ENCODE measurements at places on chromosomes 5 and 9. TPM values are rescaled to one million over a fixed set of nuclear protein-coding genes. Genes with fewer than 3 reads are reported as not detected.

DNA sequence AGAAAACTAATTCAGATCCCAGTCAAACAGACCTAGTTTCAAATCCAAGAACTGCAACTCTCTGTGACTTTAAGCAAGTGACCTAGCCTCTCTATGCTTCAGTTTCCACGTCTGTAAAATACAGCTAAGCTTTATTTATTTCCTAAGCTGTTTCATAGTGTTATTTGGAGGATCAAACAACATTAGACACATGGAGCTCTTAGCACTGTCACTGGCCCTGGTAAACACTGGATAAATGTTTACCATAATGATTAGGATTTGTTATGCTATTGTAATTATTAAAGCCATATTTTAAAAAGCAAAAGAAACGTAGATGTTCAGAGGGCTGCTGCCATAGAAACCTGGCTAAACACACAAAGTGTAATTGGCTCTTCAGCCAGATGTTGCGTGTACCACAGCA is 26.6 kb upstream of the C5orf58 start:
- no peak for DNase-seq

- no peak for DNase-seq
These were observed 122.3 kb upstream of the WWC1 start for GRCh38 chr5:168168978-168169698.

DNA sequence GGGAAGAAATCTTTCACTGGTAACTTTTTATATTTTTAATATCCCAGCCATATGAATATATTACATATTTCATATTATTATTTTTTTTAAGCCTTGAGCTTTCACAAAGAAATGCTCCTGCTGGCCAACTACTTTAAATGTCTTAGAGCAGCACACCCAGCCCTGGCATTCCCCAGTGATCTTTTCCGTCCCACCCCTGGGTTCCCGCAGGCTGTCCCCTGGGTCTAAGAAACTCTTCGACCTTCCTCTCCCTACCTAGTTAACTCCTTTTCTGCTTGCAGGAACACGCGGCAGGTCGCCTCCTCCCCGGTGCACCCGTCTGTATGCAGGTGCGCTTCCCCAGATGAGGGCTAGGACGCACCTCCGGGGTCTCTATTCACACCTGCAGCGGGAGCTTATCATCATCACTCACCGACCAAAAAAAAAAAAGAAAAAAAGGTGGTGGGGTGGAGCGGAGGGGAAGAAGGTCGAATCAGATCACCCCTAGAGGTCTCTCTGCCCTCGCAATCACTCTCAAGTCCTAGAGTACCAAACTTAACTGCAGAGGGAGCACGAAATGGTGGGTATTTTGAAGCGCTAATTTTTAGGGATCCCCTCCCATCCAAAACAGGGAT is 696 bp downstream of the ZFP62 start:
- peak; percentile 42 for DNase-seq

DNA sequence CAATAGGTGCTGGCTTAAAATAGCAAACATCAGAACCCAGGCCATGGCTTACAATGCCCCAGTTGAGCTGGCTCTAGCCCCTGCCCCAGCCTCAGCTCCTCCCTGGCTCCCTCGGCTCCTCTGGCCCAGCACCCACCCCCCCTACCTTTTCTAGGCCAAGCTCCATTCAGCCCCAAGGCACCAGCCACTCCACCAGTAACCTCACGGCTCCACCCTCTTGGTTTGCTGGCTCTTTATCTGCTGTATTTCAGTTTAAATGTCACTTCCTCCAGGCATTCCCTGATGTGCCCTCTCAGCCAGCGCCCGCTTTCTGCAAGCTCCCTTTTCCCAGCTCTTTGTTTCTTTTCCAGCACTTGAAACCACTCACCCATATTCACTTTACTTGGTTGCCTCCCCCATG is 10.6 kb downstream of the C1QTNF2 start:
- no peak for DNase-seq

DNA sequence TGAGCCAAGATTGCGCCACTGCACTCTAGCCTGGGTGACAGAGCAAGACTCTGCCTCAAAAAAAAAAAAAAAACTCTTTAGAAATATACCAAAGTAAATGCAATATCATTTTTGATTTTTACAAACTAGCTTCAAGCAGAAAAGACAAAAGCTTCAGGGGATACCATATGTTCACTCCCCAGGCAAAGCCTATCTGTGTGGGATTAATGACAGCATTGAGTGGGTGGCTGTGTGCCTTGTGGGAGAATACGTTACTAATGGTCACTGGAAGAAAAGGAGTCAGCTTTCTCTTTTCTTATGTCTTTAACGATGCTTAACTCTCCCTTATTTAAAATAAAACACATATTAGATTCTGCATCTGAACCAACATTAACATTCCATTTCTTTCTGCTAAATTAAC is 1.9 kb downstream of the PCA3 start:
- DNase-seq = no peak

PLEKHG4B gene
- total RNA-seq = 0.37 TPM

FOXD4L4 gene
- total RNA-seq = 0.27 TPM

SLC27A6 gene
- total RNA-seq = not detected

PIP5K1B gene
- 0.57 TPM for total RNA-seq

- no peak for DNase-seq
These were observed 42.9 kb upstream of the FAM120AOS start for GRCh38 chr9:93496285-93496684.

DNA sequence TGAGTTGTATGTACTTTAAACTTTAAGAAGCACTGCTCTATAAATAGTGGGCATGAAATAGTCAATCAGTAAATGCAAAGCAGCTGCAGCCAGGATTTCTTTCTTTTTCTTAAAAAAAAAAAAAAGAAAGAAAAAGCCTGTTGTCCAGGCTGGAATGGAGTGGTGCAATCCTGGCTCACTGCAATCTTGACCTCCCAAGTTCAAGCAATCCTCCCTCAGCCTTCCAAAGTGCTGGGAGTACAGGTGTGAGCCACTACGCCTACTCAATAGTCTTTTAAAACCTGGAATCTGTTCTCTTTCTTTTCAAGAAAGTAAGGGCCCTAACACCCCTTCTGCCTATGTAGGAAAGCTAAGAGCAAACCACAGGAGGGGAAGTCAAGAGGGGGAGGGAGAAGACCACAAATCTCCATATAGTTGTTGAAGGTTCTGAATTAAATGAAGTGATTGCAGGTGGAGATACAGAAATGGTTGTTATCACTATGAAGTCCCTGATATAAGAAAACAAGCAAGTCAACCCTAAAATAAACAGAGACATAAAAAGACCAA is 20.6 kb upstream of the TPD52L3 start:
- no peak for DNase-seq

CATSPER3 gene
- total RNA-seq = 0.63 TPM

AMBP gene
- total RNA-seq = 1.1 TPM

DNA sequence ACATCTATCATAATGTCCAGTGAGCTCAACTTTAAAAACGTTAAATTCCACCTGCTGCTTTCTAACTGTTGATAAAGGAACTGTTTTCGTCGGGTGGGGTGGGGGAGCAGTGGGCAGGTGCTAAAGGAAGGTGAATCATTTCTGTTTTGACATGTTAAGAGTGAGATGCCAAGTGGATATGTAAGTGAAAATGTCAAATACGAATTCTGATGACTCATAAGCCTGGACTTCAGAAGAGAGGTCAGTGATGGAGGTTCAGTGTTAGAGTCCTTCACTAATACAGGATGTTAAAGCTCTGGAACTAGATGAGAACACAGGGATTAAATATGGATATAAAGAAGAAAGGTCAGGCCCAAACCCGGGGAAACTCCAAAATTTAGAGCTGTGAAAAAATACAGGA is 617.9 kb upstream of the CTNND2 start:
- no peak for DNase-seq

GRCh38 chr5:36396640-36397039 is 94.9 kb upstream of the RANBP3L start:
- no peak for DNase-seq

GRCh38 chr5:141883892-141884318 is 5.7 kb upstream of the PCDH1 start:
- DNase-seq = no peak

- DNase-seq = no peak
These were observed 128.2 kb upstream of the RASEF start for GRCh38 chr9:83191154-83191553.

DNA sequence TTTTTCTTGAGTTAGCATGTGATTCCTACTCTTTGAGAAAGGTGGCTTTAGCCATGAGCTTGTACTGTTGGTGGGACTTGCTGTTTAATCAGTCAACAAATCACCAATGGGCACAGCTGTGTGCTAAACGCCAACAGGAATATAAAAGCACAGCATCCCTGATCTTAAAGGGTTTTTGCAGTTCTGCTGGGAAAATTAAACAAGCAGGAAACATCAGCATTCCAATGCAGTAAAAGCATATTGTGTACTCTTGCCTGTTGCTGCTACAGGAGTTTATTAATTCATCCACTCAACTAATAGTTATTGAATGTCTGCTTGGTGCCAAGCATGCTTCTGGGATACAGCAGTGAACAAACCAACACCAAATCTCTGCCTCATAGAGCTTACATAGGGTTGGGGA is 27.4 kb upstream of the F2RL1 start:
- no peak for DNase-seq

Data from activated T-cell treated with anti-CD3 and anti-CD28 coated beads, Interleukin-2, amount 50 U/mL, for 4 hours (primary cell).